Peyer's patch (tissue), 4 donors: ENCODE measurements at places on chromosomes 1 and 21.

DNA sequence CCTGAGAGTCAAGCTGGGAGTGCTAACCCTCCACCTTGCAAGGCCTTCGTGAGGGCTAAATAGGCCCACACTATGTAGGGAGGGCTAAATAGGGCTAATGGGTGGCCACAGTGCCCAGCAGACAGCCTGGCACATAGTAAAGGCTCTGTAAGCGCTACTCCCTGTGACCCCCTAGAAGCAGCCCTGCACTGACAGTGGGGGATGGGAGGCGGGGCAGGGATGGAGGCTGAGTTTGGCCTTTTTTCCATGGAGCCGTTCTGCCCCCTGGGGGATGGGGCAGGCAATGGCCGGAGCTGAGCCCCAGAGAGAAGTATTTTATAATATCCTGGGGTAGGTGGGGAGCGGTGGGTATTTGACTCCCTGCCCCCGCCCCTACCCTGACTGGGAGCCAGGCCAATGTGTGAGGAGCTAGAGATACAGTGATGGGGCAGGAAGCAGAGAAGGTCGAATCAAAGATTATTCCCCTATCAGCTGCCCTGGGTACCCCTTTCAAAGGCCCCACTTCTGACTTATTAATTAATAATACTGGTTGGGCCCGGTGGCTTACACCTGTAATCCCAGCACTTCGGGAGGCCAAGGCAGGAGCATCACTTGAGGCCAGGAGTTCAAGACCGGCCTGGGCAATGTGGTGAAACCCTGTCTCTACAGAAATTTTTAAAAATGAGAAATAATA, 42.3 kb downstream of the LACTBL1 start:
- peak; percentile 67 for DNase-seq

GRCh38 chr1:179883745-179884138, 1.7 kb downstream of the TOR1AIP1 start:
- DNase-seq = no peak

GRCh38 chr1:59223989-59224634, 72.8 kb upstream of the FGGY start:
- no peak for DNase-seq

DNA sequence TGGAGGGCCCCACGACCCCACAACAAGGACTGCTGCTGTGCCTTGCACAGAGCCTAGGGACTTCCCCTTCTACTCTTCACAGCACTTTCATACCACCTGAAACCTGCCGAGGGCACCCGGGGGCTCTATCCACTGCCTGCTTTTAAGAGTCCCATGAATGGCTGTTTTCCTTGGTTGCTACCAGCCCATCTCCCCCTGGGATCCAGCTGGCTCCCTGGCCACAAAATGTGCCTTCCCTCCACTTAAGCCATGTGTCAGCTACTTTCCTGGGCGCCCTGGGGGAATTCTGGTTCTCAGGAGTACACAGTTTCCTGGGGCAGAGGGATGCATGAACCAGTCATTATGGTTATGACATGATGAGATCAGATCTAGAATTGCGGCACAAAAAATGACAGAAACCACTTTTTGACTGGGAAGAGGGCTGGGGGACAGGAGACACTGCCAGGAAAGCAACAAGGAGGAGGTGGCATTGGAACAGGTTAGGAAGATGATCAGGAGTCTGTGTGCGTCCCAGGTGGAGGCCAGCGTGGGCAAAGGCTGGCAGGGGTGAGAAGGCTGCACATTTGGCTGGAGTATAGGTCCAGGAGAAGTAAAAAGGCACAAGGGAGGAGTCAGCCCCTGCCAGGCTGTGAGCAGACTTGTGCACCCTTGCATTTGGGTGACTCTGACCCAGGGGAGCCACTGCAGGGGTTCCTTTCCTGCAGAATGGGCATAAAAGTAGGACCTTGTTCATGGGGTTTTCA, 3.2 kb upstream of the TNFRSF8 start:
- DNase-seq = no peak

- no peak for DNase-seq
Observed at GRCh38 chr1:111743679-111744101, 4.5 kb upstream of the INKA2 start.
